ENCODE measurements at places on chromosomes 12 and 14. TPM values are rescaled to one million over a fixed set of nuclear protein-coding genes. Genes with fewer than 3 reads are reported as not detected.

- H3K4me3 ChIP-seq, result no peak overlapping the region
- H3K27ac ChIP-seq, result no peak overlapping the region
- H3K4me1 ChIP-seq, result no peaks in the 10 kb centered on the region
- H3K36me3 ChIP-seq, result no peaks in the 10 kb centered on the region
- DNase-seq, result no peak
- H3K27me3 ChIP-seq, result no peaks in the 10 kb centered on the region
These were observed 18.9 kb upstream of the CFL2 start for GRCh38 chr14:34733245-34733644.

- H3K27ac ChIP-seq, result no peak overlapping the region
- no peak for DNase-seq
- no peaks in the 10 kb centered on the region for H3K27me3 ChIP-seq
These were observed 18.9 kb downstream of the ALDH2 start for GRCh38 chr12:111785651-111786050.

DNA sequence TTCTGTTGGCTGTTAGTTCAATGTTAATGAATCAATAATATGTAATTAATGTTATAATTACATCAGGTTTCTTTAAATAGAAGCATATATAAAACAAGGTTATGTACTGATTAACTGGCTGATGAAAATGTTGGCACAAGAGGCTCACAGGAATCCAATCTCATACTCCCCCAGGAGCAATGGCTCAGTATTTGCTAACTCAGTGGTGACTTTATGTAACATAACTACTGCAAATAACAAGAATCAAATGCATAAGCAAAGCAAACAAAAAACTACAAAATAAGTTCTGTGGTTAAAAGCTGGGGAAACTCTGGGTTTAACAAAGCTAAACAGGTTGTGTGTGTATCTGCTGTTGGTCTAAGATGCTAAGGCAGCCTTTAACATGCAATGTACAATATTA, 27.7 kb upstream of the BBS10 start:
- H3K4me1 ChIP-seq, result no peaks in the 10 kb centered on the region
- DNase-seq, result no peak
- no peaks in the 10 kb centered on the region for H3K27me3 ChIP-seq
- H3K4me3 ChIP-seq, result no peak overlapping the region
- no peak overlapping the region for H3K27ac ChIP-seq

DNA sequence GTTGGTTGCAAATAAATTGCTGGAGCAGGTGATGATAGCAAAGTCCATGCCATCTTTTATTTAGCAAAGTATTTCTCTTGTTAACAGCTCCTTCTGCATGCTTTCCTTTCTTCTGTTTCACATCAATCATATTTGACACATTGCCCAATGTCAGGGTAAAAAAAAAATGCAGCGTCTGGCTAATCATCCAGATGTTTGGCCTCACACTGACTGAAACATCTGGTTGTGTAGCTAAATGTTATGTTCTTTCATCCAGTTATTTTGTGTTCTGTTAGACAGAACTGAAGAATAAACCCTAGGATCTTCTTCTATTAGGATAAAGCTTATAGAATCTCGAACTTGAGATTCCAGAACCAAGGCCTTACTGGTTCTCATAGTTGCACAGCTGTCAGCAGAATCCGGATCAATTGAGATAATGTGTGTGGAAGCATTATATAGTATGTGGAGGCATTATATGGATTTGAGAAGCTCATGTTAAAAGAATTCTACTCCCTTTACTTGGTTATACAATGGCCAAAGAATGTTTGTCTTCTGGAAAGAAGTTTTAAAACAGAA, 859.2 kb downstream of the DIO2 start:
- H3K4me3 ChIP-seq, result no peak overlapping the region
- H3K4me1 ChIP-seq, result no peaks in the 10 kb centered on the region
- H3K27me3 ChIP-seq, result no peaks in the 10 kb centered on the region
- no peak overlapping the region for H3K27ac ChIP-seq
- DNase-seq, result no peak
- no peaks in the 10 kb centered on the region for H3K36me3 ChIP-seq

- peak within 1 kb of the TSS; percentile 87 for H3K27ac ChIP-seq
- H3K4me1 ChIP-seq, result peaks cover 30% of the 10 kb centered on the region
- H3K36me3 ChIP-seq, result no peaks in the 10 kb centered on the region
- no peaks in the 10 kb centered on the region for H3K27me3 ChIP-seq
- DNase-seq, result peak; percentile 65
These were observed at the start of gene INF2 for GRCh38 chr14:104689109-104689880. Gene INF2, plus strand, starts transcription at chr14:104689618. Its CDS starts 11,748 bp downstream, at chr14:104701366.

DNA sequence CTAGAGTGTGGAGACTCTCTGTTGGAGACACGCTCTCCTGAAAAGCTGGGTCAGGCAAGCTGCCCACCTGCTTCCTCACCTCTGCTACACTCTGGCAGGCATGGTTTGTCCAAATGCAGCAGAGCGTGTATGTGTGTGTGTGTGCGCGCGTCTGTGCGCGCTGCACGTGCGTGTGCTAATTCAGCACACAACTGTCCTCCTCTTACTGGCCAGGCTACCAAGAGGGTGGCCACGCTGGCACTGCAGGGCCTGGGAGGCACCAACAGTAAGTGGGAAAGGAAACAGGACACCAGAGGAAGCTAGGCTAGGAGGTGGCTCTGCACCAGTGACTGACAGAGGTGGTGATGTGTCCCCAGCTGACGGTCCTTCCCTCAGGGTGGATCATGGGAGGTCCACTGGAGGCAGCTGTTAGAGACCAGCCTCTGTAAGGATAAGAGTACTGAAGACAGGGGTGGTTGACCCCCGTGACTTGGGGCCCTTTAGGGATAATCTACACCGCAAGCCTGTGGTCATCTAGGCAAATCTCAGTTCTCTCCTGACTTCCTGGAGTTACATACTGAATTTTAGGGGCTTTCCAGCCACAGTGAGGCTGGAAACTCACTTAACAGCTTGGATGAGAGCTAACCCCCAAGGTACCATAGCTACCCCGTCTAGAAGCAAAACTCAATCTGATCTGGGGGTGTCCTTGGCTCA, 15.6 kb upstream of the TFCP2 start:
- peaks cover 7% of the 10 kb centered on the region for H3K36me3 ChIP-seq
- no peaks in the 10 kb centered on the region for H3K4me1 ChIP-seq
- no peak for DNase-seq
- no peak overlapping the region for H3K27ac ChIP-seq
- no peaks in the 10 kb centered on the region for H3K27me3 ChIP-seq

DNA sequence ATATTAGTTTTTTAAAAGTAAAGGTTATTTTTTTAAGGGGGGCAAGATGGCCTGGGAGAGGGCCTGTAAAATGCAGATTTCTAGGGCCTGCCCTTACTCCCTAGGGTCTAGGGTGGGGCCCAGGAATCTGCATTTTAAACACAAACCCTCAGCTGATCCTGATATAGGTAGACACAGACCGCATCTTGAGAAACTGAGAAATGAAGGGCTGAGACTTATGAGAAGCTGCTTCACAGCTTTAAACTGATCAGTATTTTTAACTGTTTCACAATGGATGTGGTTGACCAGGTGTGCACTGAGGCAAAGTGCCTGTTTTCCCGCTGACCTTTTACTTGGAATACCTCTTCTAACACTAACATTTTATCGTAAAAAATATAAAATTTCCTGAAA, 84.0 kb downstream of the CCDC88C start:
- no peak overlapping the region for H3K27ac ChIP-seq
- no peaks in the 10 kb centered on the region for H3K36me3 ChIP-seq
- no peak overlapping the region for H3K4me3 ChIP-seq
- DNase-seq, result no peak

DNA sequence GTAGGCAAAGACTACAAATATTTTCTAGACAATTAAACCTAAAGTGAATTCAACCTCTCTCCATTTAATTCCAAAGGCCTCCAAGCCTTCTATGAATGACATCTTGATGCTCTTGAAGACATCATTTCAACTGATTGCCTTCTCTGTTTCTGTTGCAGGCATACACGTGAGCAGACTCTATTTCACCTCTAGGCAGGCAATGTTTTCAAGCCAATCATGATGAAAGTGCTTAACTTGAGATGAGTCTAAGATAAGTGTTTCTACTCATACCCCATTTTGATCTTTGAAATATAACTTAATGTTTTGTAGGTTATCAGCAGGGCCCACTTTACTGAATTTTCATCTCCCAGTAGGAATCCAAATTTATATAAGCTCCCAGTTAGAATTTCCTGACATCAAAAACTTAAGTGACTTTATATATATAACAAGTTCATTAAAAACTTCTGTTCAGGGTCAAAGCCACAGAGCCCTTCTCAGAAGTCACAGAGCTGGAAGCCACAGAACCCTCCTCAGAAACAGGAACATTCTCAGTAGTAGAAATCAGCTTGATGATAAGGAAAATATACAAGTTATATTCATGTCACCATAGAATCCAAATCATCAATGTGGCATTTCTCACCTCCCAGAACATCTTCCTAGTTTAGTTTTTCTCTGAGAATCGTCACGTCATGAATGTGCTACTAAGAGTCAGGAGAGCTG, 108.5 kb downstream of the PHLDA1 start:
- H3K36me3 ChIP-seq, result no peaks in the 10 kb centered on the region
- DNase-seq, result no peak
- H3K4me3 ChIP-seq, result no peak overlapping the region

DNA sequence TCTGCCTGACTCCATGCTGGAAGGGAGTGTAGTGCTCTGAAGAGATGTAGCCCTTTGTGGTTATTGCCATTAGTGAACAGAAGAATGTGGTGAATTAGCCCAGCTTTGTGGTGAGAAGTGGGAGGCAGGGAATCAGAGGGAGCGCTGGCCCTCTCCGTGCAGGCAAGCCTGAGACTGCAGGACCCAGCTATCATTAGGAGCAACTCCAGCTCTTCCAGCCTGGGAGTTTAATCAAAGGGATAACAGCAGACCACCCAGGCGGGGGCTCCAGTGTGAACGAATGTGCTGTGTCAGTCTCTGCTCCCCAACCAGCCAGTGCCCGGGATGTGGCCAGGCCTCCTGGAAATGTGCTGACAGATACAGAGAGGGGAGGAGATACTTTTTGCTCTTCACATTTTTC, 142.7 kb downstream of the TTLL5 start:
- H3K27ac ChIP-seq, result no peak overlapping the region
- no peaks in the 10 kb centered on the region for H3K27me3 ChIP-seq
- H3K36me3 ChIP-seq, result no peaks in the 10 kb centered on the region
- H3K4me3 ChIP-seq, result no peak overlapping the region

GRCh38 chr14:60658211-60658690, 9.0 kb upstream of the SIX1 start:
- H3K27me3 ChIP-seq, result peaks cover 25% of the 10 kb centered on the region
- peaks cover 6% of the 10 kb centered on the region for H3K4me1 ChIP-seq
- H3K36me3 ChIP-seq, result no peaks in the 10 kb centered on the region
- no peak overlapping the region for H3K4me3 ChIP-seq

GRCh38 chr12:20548611-20549010, 146.5 kb upstream of the SLCO1C1 start:
- no peaks in the 10 kb centered on the region for H3K36me3 ChIP-seq
- DNase-seq, result no peak
- no peak overlapping the region for H3K27ac ChIP-seq

- no peak overlapping the region for H3K4me3 ChIP-seq
- H3K27me3 ChIP-seq, result no peaks in the 10 kb centered on the region
- no peak overlapping the region for H3K27ac ChIP-seq
- H3K36me3 ChIP-seq, result no peaks in the 10 kb centered on the region
- H3K4me1 ChIP-seq, result no peaks in the 10 kb centered on the region
These were observed 52.5 kb upstream of the RESF1 start for GRCh38 chr12:31906557-31907301.

- H3K4me1 ChIP-seq, result peaks cover 6% of the 10 kb centered on the region
- no peak overlapping the region for H3K4me3 ChIP-seq
- no peak overlapping the region for H3K27ac ChIP-seq
- DNase-seq, result no peak
- H3K36me3 ChIP-seq, result no peaks in the 10 kb centered on the region
These were observed 12.6 kb downstream of the SNAPC1 start for GRCh38 chr14:61774861-61775260.

DNA sequence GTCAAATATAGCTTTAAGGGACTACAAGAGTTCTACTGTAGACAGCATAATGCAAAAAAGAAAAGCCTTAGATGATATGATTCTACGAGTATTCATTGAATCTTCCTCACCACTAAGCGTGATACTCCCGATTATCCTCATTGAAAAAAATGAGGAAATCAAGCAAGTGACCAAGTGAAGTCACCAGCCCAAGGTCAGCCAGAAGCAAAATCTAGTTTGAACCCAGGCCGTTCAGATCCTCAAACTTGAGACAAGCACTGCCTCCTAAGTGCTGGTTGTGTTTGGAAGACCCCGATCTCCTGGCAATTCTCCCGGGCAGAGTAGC, 845 bp downstream of the GIT2 start:
- no peak for DNase-seq
- peak overlapping the region; percentile 73 for H3K4me3 ChIP-seq
- peaks cover 7% of the 10 kb centered on the region for H3K36me3 ChIP-seq
- H3K4me1 ChIP-seq, result peaks cover 14% of the 10 kb centered on the region

DNA sequence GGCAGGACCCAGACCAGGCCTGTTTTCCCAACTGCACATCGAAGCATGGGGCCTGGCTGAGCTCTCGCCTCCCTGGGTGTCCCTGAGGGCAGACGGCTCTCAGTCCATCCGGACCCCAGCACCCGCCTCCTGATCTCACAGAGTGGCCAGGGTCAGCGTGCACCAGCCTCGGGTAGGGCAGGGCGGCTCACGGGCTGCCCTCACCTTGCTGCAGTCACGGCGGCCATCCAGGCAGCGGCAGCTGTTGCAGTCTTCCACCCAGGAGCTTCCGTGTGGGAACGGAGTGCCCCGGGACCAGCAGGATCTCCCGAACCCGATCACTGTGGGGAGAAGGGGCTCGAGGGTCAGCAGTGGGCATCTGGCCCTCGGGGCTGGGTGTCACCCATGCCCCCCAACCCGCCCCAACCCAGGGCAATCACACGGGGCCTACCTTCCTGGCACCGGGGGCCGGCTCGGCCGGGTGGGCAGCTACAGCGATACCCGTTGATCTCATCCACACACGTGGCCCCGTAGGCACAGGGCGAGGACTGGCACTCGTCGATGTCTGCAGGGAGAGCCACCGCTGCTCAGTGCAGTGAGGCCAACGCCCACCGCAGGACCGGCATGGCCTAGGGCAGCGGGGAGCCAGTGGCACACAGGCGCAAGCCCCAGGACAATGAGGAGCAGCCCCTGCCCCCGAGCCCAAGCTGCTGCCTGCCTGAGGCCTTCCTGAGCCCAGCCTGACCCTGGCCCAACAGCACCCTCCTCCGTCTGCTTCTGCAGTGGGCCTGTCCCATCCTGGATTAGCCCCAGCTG, 22.2 kb downstream of the JAG2 start:
- no peaks in the 10 kb centered on the region for H3K36me3 ChIP-seq
- DNase-seq, result no peak
- no peaks in the 10 kb centered on the region for H3K4me1 ChIP-seq

Gene TSPAN19
- not detected for total RNA-seq

Gene TAMALIN
- total RNA-seq, result 3.5 TPM

Gene POTEG
- not detected for total RNA-seq

Gene CLEC4A
- total RNA-seq, result 8.4 TPM

Gene BORCS5
- 8.5 TPM for total RNA-seq

Gene NEUROD4
- total RNA-seq, result 1.7 TPM

Gene TSPAN9
- 15.3 TPM for total RNA-seq

Gene LRIG3
- 5.6 TPM for total RNA-seq

Gene DCN
- total RNA-seq, result 234 TPM

Gene FOXA1
- 0.42 TPM for total RNA-seq

Gene KLHL33
- 0.18 TPM for total RNA-seq
